ENCODE measurements at places on chromosomes 4 and X.

- no peak for DNase-seq
Measured at GRCh38 chr4:77734928-77735327, 84.2 kb downstream of the CNOT6L start.

- DNase-seq, result no peak
Measured at GRCh38 chrX:148466292-148466691, 34.1 kb upstream of the AFF2 start.

GRCh38 chrX:9710332-9710731, 55.3 kb downstream of the GPR143 start:
- DNase-seq, result no peak

GRCh38 chrX:119790977-119791436, 423 bp downstream of the RPL39 start:
- peak; percentile 3 for DNase-seq

- no peak for DNase-seq
Measured at GRCh38 chr4:26619784-26620183, 35.9 kb downstream of the TBC1D19 start.

DNA sequence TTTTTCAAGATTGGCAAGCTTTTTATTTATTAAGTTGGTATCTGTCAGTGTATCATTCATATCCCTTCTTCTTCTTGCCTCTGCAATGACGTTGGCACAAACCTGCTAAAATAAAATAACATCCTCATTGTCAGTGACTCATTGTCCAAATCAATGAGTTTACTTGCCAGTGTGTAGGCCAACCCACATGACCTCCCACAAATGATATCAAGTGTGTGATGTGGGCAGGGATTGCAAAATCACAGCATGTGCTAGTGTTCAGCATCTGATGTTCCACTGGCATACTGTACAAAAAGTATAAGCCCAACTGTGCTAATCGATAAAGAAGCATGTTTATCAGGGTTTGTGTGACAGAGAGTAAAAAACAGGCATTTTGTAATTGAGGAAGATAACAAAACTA, 25.5 kb downstream of the GPAT3 start:
- no peak for DNase-seq

DNA sequence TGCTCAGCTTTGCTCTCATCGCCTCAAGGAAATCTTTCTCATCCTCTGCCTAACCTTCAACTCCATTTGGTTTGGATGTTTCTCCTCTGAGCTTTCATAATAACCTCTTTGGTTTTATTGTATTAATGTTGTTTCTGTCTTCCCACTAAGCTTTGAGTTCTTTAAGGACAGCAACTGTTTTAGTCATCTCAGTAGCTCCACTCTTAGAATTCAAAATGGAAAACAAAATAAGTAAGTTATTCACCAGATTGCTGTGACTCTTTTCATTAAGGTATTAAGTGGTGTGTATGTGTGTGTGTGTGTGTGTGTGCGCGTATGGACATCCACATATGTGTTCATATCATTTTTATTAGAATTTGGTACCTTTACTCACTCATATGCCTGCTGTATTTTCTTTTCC, 279.2 kb upstream of the BOD1L1 start:
- DNase-seq, result no peak

GRCh38 chrX:101417190-101417589, 9.2 kb downstream of the HNRNPH2 start:
- no peak for DNase-seq

DNA sequence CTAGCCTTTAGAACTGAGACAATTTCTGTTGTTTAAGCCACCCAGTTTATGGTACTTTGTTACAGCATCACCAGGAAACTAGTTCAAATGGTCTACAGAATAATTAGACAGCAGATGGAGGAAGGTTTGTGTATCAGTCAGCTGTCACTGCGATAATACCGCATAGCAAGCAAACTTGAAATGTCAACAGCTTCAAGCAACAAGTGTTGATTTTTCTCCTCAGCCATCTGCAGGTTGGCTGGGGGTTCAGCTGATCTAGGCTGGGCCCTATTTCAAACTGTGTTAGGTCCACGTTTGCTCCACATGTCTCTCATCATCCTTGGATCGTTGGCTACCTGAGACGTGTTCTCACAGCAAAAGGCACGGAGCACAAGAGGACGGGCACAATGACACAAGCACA, 19.2 kb upstream of the PHEX start:
- DNase-seq, result no peak

GRCh38 chr4:132860976-132861375, 288.1 kb upstream of the PCDH10 start:
- DNase-seq, result no peak

DNA sequence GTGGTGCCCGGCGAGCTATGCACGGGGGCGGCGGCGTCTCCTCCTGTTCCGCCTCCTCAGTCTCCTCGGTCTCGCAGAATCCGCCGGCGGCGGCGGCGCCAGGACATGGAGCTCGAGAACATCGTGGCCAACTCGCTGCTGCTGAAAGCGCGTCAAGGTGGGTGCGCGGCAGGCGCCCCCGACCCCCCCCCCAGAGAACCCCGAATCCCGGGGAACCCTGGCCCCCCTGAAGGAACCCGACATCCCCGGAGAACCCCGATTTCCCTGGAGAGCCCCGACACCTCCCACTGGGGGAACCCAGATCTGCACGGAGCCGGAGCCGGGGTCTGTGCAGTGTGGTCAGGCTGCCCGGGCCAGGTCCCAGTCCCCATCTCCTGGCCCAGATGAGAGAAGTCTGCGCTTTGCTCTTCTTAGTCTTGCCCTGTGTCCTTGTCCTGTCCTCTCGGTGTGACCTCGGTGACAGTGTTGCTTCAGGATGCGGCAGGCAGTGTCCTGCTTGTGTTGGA, 648 bp downstream of the GRK4 start:
- DNase-seq, result no peak

- DNase-seq, result peak; percentile 5
Measured at GRCh38 chrX:56800801-56801200, 71.8 kb downstream of the NBDY start.

GRCh38 chrX:136496186-136496763, 1.1 kb upstream of the HTATSF1 start:
- no peak for DNase-seq

DNA sequence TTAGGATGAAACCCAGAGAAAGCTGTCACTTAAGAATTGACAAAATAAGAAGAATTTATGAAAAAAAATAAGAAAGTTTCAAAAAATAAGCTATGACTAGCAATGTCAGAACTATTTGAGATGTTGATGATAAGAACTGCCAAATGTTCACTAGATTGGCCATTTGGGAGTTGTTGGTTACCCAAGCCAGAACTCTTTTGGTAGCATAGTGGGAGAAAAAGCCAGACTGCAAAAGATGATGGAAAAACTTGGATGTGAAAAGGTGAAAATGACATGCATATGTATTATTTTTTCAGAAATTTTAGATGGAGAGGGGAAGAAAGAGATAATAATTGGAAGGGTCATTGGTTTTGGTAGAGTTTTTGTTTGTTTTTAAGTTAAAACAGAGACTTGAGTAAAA, 397.2 kb upstream of the ATOH1 start:
- no peak for DNase-seq

DNA sequence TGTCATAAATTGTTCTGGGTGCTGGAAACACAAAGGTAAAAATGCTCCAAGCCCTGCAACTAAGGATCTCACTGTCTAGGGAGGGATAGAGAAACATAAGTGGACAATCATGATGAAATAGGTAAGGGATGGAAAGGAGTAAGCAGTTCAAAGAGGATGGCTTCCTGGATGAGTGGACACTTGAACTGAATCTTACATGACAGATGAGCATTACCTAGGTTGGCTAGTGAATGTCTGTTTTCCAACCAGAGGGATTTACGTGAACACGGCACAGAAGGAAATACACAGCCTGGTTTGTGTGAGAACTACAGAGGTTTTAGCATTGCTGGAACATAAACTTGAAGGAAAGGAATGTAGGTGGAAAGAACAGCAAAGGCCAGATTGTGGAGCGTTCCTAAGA, 150.2 kb upstream of the GALNT7 start:
- no peak for DNase-seq

- DNase-seq, result no peak
Measured at GRCh38 chrX:42097486-42097885, 174.1 kb upstream of the CASK start.

GRCh38 chr4:56731857-56732256, 50.8 kb upstream of the HOPX start:
- DNase-seq, result no peak

- no peak for DNase-seq
Measured at GRCh38 chr4:81631958-81632441, 160.3 kb upstream of the RASGEF1B start.

- DNase-seq, result peak; percentile 71
Measured at GRCh38 chr4:173371292-173372192, 788 bp downstream of the SAP30 start.

DNA sequence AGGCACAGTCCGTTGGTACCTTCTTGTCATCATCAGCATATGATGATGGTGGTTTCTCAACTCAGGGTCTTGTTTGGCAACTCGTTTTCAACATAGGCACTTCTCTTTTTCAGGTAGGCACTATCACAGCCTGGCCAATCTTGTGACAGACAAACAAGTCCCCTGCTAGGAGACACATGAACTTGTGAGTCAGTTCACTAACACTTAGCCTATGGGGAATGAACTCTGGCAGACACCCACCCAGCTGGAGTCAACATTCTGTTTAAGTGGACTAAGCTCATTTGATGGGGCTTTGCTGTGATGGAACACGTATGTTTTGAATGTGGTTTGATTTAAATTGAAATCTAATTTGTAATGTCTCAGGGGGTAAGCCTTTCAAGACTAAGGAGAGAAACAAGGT, 100.7 kb upstream of the MAMLD1 start:
- DNase-seq, result no peak

GRCh38 chrX:119482041-119482440, 13.8 kb downstream of the SLC25A5 start:
- DNase-seq, result no peak

DNA sequence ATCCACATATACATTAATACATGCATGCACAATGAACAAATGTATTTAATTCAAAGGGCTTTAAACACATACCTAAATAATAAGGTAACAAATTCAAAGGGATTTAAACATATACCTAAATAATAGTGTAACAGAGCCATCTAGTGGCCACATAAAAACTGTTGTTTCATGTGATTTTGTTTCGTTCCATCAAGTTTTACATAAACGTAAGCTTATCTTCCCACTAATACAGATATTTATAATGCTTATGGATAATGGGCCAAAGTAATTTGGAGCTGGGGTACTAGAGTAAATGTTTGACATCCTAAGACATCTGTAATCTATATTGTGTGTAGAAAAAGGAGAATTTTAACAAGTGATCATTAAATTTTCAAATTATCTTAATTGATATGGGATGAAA, 82.3 kb downstream of the PRSS12 start:
- DNase-seq, result no peak

- DNase-seq, result no peak
Measured at GRCh38 chrX:23578079-23578478, 89.2 kb upstream of the PRDX4 start.

DNA sequence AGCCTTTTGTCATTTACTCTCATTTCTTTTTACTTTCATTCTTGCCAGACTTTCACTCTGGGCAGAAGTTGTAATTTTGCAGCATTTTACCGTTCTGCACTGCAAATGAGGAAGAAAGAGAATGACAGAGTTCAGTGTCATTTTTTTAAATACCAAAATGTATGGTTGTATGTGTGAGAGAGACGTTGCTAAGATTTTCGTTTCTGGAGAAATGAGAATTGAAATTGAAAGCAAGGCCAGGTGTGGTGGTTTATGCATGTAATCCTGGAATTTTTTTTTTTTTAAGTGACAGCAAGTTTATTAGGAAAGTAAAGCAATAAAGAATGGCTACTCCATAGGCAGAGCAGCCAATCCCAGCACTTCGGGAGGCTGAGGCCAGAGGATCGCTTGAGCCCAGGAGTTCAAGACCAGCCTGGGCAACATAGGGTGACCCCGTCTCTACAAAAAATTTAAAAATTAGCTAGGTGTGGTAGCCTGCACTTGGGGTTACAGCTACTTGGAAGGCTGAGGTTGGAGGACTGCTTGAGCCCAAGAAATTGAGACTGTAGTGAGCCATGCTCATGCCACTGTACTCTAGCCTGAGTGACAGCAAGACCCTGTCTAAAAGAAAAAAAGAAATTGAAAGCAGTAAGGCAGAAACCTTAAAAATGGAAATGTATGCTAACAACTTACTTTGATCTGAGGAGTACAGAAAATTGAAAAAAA, 12.9 kb downstream of the DCK start:
- DNase-seq, result no peak

DNA sequence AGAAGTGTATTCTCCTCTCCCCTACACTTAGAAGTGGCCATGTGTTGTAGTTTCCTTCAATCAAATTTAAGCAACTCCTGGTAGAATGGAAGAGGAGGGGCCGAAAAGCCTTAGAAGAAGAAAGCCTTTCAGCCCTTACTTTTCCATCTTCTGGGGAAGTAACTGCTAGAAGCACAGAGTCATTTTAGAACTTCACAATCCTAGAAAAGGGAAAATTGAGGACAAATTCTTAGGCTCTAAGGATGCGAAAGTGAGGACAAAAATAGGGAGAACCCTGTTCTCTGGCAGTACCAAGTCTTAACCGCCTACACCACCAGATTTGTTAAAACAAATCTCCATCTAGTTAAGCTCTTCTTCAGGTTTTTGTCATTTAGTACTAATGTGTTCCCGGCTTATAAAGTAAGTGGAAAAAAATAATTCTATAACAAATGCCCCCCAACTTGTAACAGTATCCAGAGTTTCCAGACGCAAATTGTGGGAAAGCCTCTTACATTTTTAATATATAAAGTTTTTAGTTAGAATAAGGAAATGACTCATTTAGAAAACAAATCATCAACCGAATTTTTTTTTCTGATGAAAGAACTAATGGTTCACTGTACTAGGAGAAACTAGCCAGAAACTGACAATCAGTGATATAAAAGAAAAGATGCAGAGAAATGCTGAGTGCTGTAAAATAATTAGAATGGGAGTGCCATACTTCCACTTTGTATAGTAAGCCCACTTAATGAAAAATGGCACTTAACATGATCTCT, 76.0 kb downstream of the ARAP2 start:
- DNase-seq, result no peak

All from pancreas (tissue), 10 donors.